ENCODE measurements at places on chromosomes 3 and 15.

DNA sequence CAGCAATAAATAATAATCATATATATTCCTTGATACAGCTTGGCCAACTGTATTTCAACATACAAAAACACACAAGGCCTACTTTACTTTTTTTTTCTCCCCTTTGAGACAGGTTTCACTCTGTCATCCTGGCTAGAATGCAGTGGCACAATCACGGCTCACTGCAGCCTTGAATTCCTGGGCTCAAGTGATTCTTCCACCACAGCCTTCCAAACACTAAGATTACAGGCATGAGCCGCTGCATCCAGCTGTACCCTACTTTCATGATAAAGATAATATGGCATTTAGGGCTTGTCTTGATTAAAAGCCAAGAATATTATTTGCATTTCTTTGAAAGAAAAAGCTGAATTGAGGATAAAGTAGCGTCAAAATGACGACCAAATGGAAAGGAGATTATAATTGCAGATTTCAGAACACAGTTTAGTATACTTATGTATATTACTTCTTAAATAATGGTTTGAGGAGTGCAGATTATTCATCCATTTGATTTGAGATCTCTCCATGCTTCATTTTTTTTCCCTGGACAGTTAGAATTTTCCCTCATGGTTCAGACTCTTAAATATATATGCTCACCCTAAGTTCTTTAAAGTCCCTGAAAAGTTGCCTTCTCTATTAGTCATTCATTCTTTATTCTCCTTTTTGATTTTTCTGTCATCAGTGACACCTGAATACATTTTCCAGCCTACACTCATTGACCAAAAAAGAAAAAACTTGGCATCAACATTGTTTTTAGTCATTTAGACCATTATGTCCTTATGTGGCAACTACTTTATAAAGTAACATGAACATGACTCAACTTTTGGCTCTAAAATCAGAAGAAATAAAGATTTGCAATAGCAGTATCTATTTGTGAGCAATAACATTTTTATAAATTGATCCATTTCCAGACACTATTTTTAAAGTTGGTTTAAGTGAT lies 48.5 kb upstream of the MLF1 start:
- no peak for DNase-seq

- DNase-seq: no peak
Measured at GRCh38 chr3:157531301-157531660, 28.1 kb upstream of the VEPH1 start.

DNA sequence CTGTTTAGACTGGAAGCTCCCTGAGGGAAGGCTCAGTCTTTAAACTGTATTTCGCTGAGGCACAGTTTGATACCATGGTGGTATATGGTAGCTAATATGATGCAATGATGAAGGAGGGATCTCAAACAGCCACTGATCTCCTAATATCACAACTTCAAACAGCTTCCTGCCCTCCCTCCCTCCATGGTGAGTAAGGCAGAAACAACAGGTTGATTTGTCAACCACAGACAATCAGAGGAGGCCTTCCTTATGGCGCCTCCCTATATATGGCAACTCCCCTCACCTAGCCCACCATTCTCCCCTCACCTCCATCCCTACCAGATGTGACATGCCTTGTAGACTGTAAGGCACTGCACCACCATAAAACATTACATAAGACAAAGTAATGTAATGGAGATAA lies 316.5 kb upstream of the ICE2 start:
- no peak for DNase-seq

DNA sequence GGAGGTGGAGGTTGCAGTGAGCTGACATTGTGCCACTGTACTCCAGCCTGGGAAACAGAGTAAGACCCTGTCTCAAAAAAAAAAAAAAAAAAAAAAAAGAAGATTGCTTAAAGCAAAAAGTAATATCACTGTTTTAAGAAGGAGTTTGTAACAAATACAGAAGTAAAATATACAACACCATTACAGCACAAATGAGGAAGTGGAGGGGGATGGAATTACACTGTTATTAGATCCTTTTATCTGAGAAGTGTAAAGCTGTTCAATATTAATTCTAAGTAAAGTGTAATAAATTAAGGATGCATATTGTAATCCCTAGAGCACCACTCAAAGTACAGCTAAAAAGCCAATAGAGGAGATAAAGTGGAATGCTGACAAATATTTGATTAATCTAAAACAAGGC lies 47.0 kb upstream of the SNRPA1 start:
- no peak for DNase-seq

DNA sequence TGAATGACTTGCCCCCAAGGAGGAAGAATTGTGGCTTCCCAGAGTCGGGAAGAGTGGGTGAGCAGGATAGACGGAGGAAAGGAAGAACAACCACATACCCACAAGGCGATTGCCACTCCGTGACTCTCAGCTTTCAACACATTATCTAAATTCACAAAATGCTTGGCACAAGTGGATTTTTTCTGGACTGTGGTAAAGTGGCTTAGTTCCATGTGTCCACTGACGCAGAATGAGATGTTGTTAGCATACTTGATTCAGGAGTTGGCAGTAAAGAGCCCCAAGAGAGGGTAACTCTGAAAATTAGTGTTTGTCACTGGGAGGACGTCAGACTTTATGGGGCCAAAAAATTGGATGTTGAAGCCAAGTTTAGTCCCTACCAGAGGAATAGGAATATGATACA lies 198.8 kb upstream of the CTNNB1 start:
- no peak for DNase-seq

DNA sequence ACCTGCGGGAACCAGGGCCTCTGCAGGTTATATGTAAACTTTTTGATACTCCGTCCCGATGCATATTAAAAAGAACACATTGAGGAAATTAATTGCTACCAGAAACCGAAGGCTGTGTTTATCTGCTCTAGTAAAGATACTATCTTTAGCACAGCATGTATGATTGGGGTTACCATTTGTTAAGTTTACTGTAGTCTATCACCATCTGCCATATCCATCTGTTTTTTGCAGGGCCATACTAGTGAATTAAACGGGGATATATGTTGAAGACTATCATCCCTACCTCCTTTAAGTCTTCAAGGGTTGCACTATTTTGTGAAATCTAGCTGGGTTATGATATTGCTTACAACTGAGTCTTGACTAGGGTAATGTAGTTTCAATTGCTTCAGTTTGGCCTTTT lies 597.0 kb downstream of the SQOR start:
- DNase-seq: no peak

DNA sequence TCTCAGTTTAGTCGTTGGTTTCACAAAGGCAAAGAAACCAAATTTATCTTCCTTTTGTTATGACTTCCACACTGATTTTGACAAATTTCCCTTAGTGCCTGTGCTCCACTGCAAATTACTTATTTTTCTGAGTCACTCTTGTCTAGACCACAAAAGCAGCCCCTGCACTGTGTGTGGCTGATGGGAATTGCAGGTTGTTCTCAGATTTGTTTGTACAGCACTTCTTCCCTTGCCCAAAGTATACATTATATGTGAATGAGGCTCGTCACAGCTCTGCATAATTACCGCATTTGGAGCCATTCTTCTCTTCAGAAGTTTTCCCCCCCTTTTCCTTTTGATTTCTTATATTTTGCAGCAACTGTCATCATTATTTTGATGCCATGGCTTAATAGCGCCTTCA lies 354.2 kb upstream of the IL12A start:
- no peak for DNase-seq

DNA sequence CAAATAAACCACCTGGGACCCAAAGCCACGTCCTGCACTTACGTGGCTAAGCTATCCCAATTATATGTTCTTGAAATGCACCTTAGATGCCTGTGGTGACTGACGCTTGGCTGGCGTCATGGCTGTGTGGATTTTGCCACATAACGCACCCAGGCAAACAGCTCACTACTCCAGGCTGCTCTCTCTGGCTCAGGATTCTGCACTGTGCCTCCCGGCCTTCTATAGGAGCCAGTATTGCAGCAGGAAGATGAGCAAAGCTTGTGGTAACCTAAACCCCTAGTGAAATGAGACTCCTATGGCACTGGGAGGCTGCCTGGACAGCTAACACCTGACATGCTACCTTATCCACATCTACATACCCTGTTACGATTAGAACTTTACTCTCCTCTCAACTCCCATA lies 179.3 kb downstream of the THRB start:
- DNase-seq: no peak

GRCh38 chr3:38583688-38584087 lies 65.8 kb downstream of the SCN5A start:
- DNase-seq: no peak

GRCh38 chr3:7285505-7285904 lies 424.6 kb downstream of the GRM7 start:
- no peak for DNase-seq

DNA sequence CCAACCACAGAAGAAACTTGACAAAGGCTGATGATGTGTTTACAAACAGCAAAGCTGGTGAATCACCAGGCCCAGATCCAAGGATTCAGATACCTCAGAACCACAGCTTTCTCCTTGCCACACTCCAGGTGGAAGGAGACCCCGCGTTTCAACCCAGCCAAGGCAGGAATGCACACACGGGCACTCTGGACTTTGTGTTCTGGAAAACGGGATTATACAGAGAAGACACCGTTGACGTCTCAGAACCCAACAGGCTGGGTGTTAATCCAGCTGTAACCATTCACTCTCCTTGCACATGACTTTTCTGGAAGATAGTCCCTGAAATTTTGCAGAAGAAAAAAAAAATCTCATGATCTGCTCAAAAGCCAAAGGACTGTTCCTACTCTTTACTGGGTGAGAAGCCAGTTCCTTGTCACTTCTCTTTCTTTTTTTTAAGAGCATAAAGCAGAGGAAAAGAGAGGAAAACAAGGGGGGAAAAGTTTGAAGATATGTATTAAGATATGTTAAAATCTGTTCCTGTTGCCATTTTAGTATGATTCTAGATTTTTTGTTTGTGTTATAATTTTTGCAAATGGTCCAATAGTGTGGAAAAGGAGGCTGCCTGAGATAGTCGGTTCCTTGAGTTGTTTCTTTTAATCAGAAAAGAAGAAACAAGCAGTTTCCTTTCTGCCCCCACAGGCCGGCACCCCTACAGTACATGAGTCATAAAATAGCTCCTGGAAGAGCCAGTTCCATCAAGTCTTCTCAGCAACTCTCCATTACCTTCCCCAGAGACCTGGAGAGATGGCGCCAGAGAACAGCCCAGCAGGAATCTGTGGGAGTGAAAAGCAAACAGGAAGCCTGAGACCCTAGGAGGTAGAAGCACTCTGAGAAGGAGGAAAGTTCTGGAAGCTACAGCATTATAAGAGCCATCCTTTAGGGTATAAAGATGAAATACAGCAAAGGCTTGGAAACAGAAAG lies 73.1 kb downstream of the RORA start:
- DNase-seq: no peak

DNA sequence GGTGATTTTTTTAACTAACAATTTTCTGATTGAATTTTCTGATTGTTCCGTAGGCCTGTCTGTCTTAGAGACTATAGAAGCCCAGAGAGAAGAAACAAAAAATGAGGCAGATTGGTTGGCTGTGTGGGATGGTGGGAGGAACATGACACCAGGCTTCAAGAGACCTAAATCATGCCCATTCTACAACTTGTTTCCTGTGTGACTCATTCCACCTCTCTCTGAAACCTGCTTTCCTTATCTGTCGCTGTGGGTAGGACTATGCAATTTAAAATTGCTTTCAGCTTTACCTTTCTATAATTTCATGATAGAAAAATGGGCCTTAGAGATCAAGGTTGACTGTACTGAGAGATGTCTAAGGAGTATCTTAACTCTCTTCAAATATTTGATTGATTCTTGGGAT lies 44.5 kb downstream of the OXNAD1 start:
- peak; percentile 52 for DNase-seq

GRCh38 chr3:46078712-46079400 lies 51.6 kb upstream of the XCR1 start:
- DNase-seq: peak; percentile 85

DNA sequence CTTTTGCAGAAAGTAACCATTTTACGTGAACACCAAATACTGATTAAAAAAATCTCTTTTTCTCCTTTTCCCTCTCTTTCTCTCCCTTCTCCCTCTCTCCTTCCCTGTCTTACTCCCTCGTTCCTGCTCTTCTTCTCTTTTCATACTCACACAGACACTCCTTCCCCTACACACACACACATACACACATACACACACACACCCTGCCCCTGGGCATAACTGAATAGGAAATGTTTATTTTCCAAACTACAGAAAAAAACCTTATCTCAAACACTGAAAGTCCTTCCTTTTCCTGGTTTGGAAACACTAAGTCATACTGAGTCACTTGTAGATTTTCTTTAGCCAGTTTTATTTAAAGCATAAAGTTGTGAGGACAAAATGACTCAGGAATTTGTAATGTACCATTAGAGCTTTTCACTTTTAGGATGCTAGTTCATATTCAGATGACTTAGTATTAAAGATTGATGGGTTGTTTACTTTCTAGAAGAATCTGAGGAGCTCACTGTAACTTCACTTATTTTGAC lies 62.4 kb downstream of the MBNL1 start:
- no peak for DNase-seq

GRCh38 chr3:184234224-184234623 lies 4.8 kb downstream of the VWA5B2 start:
- DNase-seq: no peak

- peak; percentile 11 for DNase-seq
Measured at GRCh38 chr3:142724682-142725356, 985 bp downstream of the TRPC1 start.

DNA sequence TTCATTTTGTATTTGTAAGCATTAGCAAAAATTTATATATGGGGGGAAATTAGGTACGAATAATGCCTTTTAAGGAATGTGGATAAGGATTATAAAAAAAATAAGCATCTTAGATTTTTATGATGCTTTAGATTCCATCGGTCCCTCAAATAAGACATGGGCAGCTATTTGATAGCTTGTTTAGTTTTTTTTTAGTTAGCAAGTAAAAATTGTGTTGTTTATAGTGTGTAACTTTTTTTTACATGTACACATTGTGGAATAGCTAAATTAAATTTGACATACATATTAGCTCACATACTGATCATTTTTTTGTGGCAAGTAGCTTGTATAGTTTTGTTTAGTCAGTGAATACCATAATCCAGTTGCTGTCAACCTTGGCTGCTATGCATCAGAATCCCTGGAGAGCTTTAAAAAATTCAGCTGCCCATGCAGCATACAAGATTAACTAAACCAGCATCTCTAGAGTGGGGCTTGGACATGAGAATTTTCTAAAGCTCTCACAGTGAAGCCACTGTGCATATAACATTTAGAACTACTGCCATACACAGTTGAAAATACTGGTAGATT lies 53.9 kb downstream of the TMOD3 start:
- no peak for DNase-seq

DNA sequence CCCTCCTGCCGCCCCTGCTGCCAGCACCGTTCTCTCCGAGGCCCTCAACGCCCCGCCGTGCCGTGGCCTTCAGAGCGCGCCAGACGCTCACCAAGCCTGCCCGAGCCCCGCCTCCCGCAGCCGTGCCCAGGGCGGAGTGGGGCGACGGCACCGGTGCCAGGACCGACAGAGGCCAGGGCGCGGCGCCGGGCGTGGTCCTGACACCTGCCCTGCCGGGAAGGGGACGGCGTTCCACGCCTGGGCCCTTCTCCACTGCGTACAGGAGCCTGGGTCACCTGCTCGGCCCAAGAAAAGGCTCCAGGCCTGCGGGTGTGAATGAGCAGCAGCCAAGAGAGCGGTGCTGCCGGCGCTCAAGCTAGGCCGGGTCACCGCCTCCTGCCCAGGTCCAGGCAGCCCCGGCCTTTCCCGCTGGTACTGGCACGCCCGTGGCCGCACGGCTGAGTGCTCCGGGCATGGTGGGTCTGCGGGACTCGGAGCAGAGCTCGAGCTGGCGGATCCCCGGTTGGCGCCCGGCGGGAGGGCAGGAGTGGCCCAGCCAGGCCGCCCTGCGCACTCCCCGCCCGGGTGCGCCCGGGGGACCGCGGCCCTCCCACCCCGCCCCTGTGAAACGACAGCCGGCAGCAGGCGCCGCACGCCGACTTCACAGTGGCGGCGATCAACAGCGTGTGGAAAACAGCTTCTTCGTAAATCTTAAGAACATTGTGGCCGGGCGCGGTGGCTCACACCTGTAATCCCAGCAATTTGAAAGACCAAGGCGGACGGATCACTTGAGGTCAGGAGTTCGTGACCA lies 4.2 kb downstream of the OCA2 start:
- DNase-seq: no peak

Data from stimulated activated CD4-positive, alpha-beta T cell treated with anti-CD3 and anti-CD28 coated beads, Interleukin-1b, Interleukin-23, amount 100 ng/mL, for 48 hours (primary cell).